PC-9 (cell line): ENCODE measurements at places on chromosomes 2 and 18.

- no peaks in the 10 kb centered on the region for H3K27me3 ChIP-seq
- DNase-seq = no peak
- H3K4me1 ChIP-seq = peaks cover 23% of the 10 kb centered on the region
- no peak overlapping the region for H3K4me3 ChIP-seq
These were observed 66.4 kb upstream of the TGFA start for GRCh38 chr2:70620020-70620419.

GRCh38 chr2:53753041-53753440 lies 14.6 kb upstream of the CHAC2 start:
- H3K27ac ChIP-seq = no peak overlapping the region
- no peak overlapping the region for H3K4me3 ChIP-seq
- H3K4me1 ChIP-seq = no peaks in the 10 kb centered on the region; the same call in 1 of the 2 replicates
- peaks cover 20% of the 10 kb centered on the region for H3K36me3 ChIP-seq

DNA sequence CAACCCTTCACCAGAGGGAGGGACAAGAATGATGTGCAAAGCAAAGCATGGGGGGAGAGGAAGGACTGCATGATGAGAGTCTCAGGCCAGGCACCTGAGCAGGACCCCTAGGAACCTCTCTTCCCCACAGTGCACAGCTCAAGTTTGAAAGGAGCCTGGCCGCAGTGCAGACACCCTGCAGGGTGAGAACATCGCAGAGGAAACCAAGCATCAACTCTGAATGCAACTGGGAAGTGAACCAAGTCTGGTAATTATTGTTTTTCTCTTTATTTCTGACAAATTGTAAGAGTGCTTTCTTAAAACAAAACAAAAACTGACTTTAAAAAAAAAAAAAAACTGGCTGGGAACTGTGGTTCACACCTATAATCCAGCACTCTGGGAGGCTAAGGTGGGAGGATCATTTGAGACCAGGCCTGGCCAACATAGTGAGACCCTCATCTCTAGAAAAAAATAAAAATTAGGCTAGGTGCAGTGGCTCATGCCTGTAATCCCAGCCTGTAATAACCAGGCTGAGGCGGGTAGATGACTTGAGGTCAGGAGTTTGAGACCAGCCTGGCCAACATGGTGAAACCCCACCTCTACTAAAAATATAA lies 15.3 kb downstream of the NPC1 start:
- peaks cover 14% of the 10 kb centered on the region; the same call in 1 of the 2 replicates for H3K36me3 ChIP-seq
- H3K27ac ChIP-seq = no peak overlapping the region
- peaks cover 25% of the 10 kb centered on the region for H3K4me1 ChIP-seq
- H3K4me3 ChIP-seq = no peak overlapping the region
- DNase-seq = no peak
- H3K27me3 ChIP-seq = no peaks in the 10 kb centered on the region

- no peak overlapping the region for H3K27ac ChIP-seq
- no peak overlapping the region for H3K4me3 ChIP-seq
- DNase-seq = no peak
These were observed 157.8 kb downstream of the LDLRAD4 start for GRCh38 chr18:13376298-13376840.

- H3K27ac ChIP-seq = peak overlapping the region; percentile 46
- peaks cover 12% of the 10 kb centered on the region; the same call in 1 of the 2 replicates for H3K36me3 ChIP-seq
- H3K4me1 ChIP-seq = peaks cover 44% of the 10 kb centered on the region
- DNase-seq = peak; percentile 43
- 0 out of 2 replicates have a peak overlapping the region, but pooled peaks have one; percentile 22 for H3K4me3 ChIP-seq
These were observed 77.1 kb downstream of the SPATS2L start for GRCh38 chr2:200383380-200384110.

DNA sequence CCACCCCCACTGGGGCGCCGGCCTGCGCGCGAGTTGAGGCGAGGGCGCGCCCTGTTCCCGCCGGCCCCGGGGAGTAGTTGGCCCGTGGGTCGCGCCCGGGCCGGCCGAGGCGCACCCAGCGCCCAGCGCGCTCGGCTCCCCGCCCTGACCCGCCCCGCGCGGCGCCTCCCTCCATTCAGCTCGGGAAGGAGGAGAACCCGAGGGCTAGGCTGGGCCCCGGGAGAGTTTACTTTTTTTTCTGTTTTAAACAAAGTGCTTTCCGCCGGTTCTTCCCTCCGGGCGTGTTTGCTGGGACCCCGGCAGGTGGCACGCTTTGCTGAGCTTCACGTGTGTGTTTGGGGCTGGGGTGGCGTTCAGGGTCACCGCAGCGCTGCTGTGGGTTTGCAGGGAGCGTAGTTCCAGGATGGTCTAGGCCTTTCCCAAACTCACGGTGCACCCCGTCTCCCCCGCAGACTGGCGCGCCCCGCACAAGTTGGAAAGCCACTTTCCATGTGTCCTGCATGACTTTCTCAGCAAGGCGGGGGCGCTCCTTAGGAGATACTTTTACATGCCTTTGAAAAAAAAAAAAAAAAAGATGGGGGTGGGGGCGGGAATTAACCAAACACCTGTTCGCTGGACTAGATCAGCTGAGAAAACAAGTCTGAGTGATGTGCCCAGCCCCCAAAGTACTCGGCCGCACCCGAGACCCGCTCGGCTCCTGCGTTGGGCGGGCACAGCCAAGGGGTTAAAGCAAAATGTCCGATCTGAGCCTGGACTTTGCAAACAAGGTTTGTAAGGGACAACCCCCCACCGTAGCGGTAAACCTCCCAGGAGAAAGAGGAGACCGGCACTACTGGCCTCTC lies 825 bp downstream of the ITGA6 start:
- peaks cover 47% of the 10 kb centered on the region for H3K4me1 ChIP-seq
- H3K36me3 ChIP-seq = peaks cover 3% of the 10 kb centered on the region; the same call in 1 of the 2 replicates
- H3K4me3 ChIP-seq = peak overlapping the region; percentile 57
- peak overlapping the region; percentile 52 for H3K27ac ChIP-seq
- peak; percentile 71 for DNase-seq

DNA sequence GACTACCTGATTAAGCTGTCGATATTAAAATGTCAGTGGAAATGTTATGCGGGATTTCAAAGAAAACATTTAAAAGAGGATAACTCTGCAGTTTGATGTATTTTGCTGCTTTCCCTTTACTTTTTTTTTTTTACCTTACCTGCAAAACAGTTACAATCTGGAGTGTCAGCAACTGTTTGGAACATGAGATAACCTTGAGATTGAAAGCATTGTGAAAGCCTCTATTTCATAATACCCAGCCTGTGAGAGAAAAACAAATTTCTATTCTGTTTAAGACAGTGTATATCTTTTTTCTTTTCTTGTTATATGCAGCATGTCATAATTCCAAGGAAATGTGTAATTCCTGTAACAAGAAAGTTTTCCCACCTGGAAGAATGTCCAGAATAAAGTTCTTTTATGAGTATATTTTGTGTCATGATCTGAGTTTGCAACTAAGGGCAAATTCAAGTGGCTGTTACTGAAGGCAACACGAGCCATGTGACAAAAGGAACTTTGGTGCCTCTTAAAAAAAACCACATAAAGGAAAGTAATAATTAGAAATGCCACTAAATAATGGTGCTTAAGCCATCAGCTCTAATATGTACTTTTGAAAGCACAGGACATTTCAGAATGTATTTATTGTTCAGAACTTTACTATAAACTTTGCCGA lies 297.0 kb upstream of the DSEL start:
- no peak for DNase-seq
- no peak overlapping the region for H3K27ac ChIP-seq
- no peak overlapping the region for H3K4me3 ChIP-seq
- H3K27me3 ChIP-seq = no peaks in the 10 kb centered on the region

- no peak overlapping the region for H3K4me3 ChIP-seq
- H3K4me1 ChIP-seq = peaks cover 8% of the 10 kb centered on the region; the same call in 1 of the 2 replicates
- H3K27me3 ChIP-seq = no peaks in the 10 kb centered on the region
- DNase-seq = no peak
- no peaks in the 10 kb centered on the region for H3K36me3 ChIP-seq
These were observed 140.0 kb downstream of the NETO1 start for GRCh38 chr18:72727776-72728175.

DNA sequence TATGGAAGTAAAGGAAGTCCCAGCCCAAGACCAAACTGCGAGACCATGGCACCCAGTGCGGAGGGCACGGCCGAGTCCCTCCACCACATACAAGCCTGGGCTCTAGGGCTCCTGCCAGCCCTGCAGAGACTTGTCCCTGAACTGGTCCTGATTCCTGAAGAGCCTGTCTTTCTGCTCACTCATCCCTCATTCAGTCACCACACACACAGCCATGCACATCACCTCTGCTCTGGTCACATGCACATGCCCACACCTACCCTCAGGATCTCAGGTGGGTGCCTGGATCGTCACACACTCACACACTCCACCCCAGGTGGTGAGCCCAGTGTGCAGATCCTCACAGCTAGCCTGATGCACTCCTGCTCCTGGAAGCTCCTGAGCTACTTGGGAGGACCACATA lies 71.4 kb upstream of the LAPTM4A start:
- H3K4me3 ChIP-seq = no peak overlapping the region
- H3K36me3 ChIP-seq = no peaks in the 10 kb centered on the region
- no peak for DNase-seq
- no peaks in the 10 kb centered on the region for H3K27me3 ChIP-seq
- no peak overlapping the region for H3K27ac ChIP-seq

DNA sequence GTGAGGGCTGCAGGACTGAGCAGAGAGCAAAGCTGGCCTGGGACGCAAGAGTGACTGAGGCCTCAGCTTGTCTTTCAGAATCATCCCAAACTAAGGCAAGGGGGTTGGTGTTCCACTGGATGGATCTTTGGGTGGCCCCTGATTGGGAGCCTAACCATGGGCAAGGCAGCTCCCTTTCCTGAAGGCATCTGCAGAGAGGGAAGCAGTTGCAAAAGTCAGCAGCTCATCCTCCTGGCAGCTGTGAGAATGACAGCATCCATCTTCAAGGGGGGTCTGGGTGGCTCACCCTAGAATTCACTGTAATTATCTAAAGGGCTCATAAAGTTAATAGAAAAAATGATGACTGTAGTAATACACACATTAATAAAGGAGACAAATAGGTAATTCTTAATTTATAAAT lies 46.5 kb upstream of the RAB31 start:
- no peak for DNase-seq
- no peak overlapping the region for H3K27ac ChIP-seq
- no peak overlapping the region for H3K4me3 ChIP-seq

DNA sequence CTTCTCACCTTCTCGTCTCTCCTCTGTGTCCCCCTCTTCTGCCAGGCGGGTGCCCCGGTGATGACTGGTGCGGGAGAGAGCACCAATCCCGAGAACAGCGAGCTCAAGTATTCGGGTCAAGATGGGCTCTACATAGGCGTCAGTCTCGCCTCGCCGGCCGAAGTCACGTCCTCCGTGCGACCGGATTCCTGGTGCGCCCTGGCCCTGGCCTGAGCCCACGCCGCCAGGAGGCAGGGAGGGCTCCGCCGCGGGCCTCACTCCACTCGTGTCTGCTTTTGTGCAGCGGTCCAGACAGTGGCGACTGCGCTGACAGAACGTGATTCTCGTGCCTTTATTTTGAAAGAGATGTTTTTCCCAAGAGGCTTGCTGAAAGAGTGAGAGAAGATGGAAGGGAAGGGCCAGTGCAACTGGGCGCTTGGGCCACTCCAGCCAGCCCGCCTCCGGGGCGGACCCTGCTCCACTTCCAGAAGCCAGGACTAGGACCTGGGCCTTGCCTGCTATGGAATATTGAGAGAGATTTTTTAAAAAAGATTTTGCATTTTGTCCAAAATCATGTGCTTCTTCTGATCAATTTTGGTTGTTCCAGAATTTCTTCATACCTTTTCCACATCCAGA lies 31.3 kb downstream of the GATA6 start:
- H3K27ac ChIP-seq = no peak overlapping the region
- no peak overlapping the region for H3K4me3 ChIP-seq
- H3K36me3 ChIP-seq = no peaks in the 10 kb centered on the region
- H3K4me1 ChIP-seq = no peaks in the 10 kb centered on the region

- H3K36me3 ChIP-seq = no peaks in the 10 kb centered on the region
- no peak for DNase-seq
- H3K27me3 ChIP-seq = 0 out of 2 replicates have a peak, but pooled peaks cover 12% of the 10 kb centered on the region
- H3K27ac ChIP-seq = no peak overlapping the region
- no peak overlapping the region for H3K4me3 ChIP-seq
These were observed 11.7 kb downstream of the ANO7 start for GRCh38 chr2:241199897-241200821.

GRCh38 chr2:71331581-71332434 lies at the start of gene ZNF638:
Gene ZNF638 (plus strand): TSS chr2:71331782. CDS start chr2:71348955, 17,173 bp downstream.
- H3K36me3 ChIP-seq = peaks cover 19% of the 10 kb centered on the region; the same call in 1 of the 2 replicates
- no peaks in the 10 kb centered on the region for H3K27me3 ChIP-seq
- H3K27ac ChIP-seq = peak within 1 kb of the TSS; percentile 56
- peaks cover 37% of the 10 kb centered on the region for H3K4me1 ChIP-seq

DNA sequence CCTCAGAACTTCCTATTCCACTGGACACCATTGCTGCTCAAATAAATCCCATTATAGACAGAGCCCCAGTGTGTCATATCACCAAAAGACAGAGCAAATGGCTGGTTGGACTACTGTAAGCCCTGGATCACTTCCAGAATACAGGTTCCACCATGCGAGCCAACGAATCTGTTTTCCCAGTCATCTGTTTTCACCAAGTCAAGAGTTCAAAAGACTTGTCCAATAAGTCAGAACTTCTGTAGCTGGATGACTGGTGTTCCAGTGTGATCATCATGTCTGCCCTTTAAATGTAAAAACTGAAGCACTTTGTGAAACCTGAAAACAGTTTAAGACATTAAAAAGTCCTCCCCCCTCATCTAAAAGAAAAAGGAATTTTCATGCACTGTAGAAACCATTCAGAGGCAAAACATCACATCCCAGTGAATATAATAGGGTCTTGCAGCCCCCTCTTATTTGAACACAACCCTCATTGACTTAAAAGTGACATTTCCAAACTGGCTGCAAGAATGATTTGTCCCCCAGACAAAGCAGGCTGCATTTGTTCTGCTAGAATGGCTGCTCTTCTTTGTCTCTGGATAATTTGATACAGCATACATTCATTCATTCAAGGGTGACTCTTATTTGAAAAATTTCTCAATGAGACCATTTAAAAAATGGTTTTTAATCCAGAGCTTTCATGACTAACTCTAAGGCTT lies 64.6 kb upstream of the TANC1 start:
- DNase-seq = no peak
- no peak overlapping the region for H3K4me3 ChIP-seq
- no peaks in the 10 kb centered on the region for H3K36me3 ChIP-seq
- H3K4me1 ChIP-seq = no peaks in the 10 kb centered on the region
- no peak overlapping the region for H3K27ac ChIP-seq

DNA sequence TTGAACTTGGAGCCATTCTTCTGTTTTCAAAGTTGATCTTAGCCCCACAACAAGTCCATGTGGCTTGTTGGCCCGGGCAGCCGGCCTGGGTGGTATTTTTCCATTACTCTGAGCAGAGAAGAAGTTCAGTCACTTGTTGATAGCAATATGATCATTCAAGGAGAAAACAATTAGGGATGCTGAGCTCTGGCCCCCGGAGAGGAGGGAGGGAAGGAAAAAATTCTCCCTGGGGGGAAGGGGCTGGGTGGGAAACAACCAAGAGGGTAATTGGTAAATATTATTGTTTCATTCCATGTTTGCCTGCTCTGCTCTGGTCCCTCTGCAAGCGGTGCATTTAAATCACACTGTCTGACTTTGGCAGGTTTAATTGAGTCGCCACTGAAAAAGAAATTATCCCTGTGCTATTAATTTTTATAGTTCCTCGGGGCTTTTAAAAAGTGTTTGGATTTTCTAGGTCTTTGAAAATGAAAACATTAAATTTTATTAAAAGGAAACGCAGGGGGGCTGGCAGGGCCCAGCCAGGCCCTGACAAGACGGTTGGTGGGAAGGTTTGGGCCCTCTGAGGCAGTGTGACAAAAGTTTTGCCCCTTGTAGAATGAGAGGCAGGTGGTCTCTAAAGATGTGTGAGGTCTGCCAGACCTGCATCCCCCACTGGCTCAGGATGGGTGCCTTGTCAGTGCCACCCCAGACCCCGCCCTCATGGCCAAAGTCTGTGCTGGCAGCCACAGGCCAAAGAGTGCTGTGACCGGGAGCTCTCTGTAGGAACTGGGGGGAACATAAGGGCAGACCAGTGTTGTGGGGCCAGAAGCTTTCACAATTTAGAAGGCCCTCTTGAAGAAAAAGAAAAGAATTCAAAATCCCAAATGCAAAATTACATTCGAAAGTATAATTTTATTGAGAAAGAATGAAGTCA lies 52.5 kb upstream of the SLC14A2 start:
- no peak overlapping the region for H3K27ac ChIP-seq
- no peaks in the 10 kb centered on the region for H3K4me1 ChIP-seq
- H3K36me3 ChIP-seq = no peaks in the 10 kb centered on the region
- no peak overlapping the region for H3K4me3 ChIP-seq
